Islet precursor cell (in vitro differentiated cells): ENCODE measurements at places on chromosomes 16 and 17.

- DNase-seq = no peak
Measured at GRCh38 chr17:43822570-43823190, 10.3 kb downstream of the MPP3 start.

DNA sequence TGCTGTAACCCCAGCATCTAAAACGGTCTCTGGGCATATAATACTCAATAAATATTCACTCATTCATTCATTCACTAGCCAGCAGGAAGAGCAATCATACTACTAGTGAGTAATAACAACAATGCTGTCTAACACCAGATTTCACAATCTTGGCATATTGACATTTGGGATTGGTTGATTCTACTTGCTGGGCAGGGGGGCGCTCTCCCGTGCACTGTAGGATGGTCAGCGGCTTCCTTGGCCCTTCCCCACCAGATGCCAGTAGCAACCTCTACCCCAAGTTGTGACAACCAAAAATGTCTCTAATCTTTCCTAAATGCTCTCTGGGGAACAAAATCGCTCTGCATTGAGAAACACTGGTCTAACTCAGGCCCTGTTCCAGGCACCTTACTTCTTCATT is 20.7 kb downstream of the WFDC1 start:
- no peak for DNase-seq

GRCh38 chr17:76091526-76092286 is 11.9 kb downstream of the EXOC7 start:
- DNase-seq = no peak

DNA sequence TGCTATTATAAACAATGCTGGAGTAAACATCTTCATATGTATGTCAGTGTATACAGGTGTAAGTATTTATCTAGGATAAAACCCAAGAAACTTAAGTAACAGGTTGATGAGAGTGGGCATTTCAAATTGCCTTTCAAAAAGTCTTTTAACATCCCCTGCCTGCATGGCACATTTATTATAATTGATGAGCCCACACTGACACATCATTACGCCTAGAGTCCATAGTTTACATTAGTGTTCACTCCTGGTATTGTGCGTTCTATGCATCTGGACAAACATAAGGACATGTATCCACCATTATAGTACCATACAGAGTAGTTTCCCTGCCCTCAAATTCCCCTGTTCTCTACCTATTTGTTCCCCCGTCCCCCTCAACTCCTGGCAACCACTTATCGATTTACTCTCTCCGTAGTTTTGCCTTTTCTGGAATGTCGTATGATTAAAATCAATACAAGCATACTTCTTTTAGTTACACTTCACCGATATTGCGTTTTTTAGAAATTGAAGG is 53.7 kb downstream of the NACA2 start:
- no peak for DNase-seq

- no peak for DNase-seq
Measured at GRCh38 chr17:10757647-10758046, 27.8 kb upstream of the TMEM220 start.

DNA sequence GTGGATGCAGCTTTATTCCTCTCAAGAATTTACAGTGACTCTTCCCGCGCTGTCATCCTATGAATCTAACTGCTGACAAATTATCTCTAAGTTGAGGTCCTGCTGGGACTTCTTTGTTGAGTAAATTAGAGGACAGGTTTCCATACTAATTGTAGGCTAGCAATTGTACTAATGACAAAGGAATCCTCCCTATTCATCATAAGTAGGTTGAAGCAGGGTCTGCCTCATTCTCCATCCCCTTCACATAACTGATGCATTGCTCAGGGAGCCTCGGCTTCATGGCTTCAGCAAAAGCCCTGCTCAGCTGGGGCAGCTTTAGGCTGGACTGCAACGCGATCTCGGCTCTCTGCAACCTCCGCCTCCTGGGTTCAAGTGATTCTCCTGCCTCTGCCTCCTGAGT is 83.1 kb upstream of the IRX6 start:
- no peak for DNase-seq

GRCh38 chr16:66366433-66367299 is at the start of gene CDH5:
TSS of gene CDH5 (plus strand) at chr16:66366691. CDS start at chr16:66379338, 12,647 bp downstream.
- no peak for DNase-seq

GRCh38 chr16:81485824-81486539 is 41.4 kb downstream of the CMIP start:
- DNase-seq = no peak

GRCh38 chr17:43309505-43310332 is 75.9 kb upstream of the RNU2-1 start:
- DNase-seq = no peak

DNA sequence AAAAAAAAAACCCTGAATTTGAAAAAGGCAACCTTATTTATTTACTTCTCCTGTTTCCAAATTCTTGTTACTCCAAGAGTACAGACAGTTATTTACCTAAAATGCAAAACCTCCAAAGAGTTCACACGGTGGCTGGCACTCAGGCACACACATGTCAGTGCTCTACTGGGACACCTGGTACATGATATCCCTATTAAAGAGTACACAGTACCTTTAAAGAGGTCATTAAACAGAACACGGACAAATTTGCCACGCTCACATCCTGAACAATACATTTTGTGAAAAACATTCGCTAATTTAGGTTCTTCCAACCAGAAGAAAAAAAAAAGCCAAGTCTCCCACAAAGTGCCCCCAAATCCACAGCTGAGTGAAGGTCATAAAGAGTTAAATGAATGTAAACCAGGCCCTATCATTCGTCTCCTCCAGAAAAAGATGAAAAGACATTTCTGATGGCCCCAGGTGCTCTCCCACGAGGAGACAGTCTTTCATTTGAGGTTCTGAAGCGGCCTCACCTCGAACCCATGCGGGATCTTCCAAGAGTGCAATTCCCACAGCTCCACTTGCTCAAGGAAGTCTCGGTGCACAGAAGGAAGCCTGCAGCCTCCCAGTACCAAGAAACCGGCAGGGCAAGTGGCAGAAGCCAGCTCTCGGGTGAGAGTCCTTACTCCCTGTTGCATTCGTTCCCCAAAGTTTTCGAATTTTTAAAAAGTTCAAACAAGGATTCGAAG is 993 bp downstream of the ERN1 start:
- peak; percentile 77 for DNase-seq

DNA sequence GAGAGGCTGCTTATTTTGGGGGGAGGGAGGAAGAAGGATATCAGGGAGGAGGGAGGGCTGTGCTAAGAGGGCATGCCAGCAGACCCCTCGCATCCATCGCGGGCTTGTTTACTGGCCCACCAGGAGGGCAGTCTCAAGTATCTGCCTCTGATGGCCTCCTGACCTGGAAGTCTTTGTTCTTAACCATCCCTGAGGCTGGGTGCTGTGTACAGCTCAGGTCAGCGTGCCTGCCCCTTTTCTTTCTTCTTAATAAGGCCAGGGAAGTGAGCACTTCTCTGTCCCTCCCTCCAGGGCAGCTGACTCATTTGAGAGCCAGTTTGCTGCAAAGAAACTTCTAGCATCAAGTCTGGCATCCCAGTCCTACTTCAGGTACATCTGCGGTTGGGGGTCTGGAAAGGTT is 157.0 kb downstream of the CCDC182 start:
- peak; percentile 95 for DNase-seq

DNA sequence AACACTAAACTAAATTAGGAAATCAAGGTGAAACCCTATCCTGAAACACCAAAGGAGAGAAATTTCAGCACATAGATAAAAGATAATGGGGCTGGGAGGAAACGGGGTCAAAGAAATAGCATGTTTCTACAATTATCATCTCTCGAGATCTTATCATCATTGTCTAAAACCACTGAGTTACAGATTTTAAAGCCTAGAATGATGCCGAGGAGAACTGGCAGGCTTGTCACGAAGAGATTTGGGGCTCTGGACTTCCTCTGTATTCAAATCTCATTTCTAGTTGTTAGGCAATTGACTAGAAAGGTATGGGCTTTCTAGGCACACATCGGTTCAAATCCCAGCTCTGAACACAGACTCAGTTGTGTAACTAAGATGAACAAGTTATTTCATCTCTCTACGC is 9.3 kb downstream of the PDZD9 start:
- no peak for DNase-seq

DNA sequence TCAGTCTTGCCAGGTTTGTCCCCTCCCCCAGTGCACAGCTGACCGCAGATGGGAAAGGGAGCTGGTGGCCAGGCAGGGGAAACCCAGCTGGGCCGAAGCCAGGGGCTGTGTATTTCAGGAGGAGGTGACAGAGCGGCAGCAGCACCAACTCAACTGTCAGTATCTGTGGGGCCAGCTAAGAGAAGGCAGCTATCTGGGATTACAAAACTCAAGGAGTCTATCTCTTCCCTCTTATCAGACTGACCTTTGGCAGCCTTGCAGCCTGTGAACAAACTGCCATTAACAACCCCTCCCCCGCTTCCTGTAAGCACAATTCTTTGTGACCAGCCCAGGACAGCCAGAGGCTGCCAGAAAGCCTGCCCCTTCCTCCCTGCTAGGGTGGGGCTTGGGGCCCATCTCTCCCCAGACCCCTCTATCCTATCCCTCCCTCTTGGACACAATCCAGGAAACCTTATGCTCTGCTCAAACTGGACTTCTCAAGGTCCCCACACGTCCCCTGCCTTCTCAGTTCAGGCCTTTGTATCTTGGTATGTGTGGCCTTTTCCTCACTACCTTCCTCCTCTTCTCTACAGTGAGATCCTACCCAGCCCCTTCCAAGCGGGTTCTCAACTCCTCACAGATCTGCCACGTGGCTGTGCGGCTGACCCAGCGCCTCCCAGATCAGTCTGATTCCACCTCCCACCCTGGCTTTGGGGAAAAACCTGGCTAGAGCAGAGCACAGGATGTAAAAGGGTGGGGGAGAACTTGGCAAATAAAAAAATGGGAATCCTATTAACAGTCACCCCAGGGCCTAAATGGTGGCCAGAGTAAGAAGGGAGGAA is 10.5 kb downstream of the ST3GAL2 start:
- DNase-seq = peak; percentile 96

- no peak for DNase-seq
Measured at GRCh38 chr16:9055661-9056060, 35.8 kb upstream of the HAPSTR1 start.

DNA sequence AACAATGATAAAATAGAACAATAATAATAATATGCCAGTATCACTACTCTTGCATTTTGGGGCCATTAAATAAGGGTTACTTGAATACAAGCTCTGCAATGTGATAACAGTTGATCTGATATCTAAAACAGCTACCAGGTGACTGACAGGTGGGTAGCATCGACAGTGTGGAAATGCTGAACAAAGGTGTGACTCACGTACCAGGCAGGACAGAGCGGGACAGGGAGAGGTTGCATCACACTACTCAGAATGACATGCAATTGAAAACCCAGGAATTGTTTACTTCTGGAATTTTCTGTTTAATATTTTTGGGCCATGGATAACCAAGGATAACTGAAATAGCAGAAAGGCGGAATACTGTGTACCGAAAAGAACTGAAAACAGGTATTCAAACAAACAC is 15.8 kb upstream of the ZNF19 start:
- DNase-seq = no peak

DNA sequence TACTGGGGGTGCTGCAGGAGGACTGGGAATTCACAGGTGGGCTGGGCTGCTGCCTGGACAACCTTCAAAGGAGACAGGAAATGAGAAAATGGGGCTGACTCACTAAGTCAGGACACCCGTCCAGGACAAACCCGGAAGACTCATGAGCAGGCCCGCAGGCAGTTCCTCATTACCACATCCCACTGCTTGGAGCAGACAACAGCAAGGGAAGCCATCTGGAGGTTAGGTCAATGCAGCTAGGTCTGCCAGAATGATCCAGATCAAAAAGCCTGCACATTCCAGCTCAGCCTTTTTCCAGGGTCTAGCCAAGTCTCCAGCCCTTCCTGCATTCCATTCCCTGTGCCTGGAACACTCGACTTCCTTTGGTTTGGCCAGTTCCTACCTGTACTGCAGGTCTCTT is 536.5 kb upstream of the CDH11 start:
- peak; percentile 99 for DNase-seq

- DNase-seq = no peak
Measured at GRCh38 chr16:82192665-82193064, 22.6 kb upstream of the MPHOSPH6 start.

- DNase-seq = no peak
Measured at GRCh38 chr16:50735629-50736122, 6.2 kb upstream of the CYLD start.

DNA sequence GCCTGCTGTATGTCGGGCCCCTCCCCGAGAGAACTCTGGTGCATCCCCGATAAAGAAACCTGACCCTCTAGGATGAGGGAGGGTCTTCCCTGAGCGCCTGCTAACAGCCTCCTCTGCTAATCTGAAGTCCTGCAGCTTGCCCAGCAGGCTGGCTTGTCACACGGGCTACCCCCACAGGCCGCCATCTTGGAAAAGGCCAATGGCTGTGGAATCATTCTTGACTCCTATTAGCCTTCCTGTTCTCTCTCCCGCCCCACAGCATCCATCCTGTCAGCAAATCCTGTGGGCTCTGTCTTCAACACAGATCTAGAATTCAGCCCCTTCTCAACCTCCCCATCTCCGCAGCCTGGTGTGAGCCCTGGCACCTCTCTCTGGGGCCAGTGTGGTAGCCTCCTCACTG is 12.0 kb downstream of the IL4R start:
- DNase-seq = no peak

DNA sequence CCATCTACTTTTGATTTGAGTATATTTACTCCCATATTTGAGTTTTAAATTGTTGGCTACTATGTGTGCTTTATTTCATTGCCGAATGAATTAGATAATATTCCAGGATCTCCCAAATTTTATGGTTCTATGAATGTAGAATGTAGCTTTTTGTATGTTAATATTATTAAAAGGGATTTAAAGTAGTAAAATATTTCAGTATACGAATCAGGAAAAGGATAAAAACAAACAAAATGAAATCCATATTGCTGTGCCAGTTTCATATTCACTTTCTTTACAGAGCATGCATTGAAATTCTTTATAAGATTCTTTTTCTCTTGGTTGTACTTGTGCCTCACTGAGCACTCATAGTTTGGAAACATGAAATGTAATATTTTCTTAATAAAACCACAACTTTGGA is 155.1 kb downstream of the CHD9 start:
- no peak for DNase-seq

- DNase-seq = no peak
Measured at GRCh38 chr17:17142556-17142955, 63.6 kb downstream of the PLD6 start.

- no peak for DNase-seq
Measured at GRCh38 chr16:4515611-4516233, 22.9 kb downstream of the CDIP1 start.

DNA sequence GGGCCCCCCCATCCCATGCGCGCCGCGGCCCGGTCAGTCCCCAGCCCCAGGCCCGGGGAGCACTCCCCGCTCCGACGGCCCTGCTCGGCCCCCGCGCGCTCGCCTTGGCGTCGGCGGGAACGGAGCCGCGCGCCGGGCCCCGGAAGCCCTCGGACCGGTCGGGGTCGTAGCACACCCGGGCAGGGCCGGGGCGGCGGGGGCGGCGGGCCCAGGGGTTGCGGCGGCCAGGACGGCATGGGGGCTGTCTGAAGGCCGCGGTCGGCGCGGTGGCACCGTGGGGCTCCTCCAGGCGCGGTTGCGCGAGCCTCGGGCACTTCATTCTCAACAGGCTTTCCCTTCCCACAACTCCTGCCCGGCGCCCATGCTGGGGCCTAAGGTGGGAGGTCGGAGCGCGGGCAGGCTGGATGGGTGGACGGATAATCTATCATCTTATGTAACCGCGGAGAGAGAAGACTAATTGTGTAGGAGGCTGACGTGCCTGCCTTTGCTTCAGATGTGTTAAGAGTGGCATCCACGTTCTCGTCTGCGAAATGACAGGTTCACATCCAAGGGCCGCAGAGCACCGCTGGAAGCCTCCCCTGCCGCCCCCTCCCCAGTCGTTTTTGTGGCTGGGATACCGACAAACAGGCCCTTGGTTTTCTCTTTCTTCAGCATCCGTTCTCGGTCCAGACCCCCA is 708 bp downstream of the BAIAP2 start:
- peak; percentile 75 for DNase-seq
